ENCODE measurements at places on chromosomes 7 and 10.

DNA sequence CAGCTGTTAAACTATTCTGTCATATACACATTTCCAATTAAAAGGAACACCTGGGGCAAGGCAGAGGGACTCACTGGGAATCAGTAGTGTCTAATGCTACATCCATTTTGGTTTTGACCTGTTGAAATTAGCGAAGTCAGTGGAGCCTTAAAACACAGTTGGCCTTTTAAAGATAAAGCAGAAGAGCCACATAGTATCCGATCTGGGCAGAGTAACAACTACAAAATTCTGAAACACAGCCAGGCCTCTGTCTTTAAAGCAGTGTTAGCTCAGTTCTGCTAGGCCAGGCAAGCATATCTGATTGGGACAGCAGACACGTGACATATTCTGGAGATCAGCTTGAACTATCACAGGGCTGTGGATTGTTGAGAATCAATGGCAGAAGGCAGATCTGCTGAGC, 117.5 kb upstream of the WNT16 start:
- DNase-seq = no peak

DNA sequence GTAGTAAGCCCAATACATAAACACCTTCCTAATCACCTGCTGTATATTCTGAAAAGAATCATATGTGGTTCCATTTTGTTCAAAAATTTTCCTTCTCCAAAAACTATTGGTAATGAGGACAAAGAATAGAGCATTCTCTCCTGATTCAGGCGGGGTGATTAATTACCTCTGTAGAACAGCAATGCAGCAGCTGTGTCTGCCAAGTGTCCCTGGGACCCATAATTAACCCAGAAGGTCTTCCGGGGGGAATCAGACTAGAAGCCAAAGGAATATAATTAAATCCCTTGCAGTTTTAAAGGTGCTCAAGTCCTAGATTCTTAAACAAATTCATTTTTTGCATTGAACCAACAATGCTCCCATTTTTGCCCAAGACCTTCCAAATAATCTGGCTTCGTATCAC, 60.3 kb upstream of the ABLIM1 start:
- DNase-seq = no peak

- DNase-seq = no peak
Measured at GRCh38 chr7:116439841-116440549, 59.5 kb upstream of the CAV2 start.

DNA sequence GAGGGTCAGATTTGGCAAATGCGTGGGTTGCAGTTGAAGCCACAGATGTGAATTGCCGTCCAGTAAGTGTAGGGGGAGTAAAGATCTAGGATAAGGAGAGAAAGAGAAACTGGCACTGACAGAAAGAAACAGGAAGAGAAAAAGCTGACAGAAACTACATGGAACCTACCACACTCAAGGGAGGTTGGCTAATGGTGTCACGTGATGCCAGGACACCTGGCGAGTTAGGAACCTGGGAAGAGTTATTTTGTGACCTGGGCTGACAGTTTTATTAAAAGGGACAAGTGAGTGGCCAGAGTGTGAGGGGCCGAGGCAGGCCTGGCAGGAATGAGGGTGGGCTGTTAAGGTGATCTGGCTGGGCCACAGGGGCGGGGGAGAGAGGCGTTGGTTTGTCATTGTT, 188.7 kb downstream of the ADARB2 start:
- no peak for DNase-seq

DNA sequence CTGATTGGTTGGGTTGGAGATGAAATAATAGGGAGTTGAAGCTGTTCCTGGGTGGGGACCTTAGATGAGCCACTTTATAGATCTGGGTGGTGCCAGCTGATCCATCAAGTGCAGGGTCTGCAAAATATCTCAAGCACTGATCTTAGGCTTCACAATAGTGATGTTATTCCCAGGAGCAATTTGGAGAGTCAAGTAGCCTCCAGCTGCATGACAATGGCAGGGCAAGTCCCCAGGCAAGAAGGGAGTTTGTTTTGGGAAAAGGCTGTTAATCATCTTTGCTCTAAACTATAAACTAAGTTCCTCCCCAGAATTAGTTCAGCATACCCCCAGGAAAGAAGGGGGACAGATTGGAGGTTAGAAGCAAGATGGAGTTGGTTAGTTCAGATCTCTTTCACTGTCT, 47.7 kb upstream of the WAPL start:
- DNase-seq = no peak

GRCh38 chr7:102834999-102835398, 77.8 kb upstream of the LRRC17 start:
- DNase-seq = peak; percentile 90

GRCh38 chr10:19194866-19195265, 146.3 kb downstream of the MALRD1 start:
- DNase-seq = no peak

- no peak for DNase-seq
Measured at GRCh38 chr10:85927952-85928665, 438.5 kb downstream of the GRID1 start.

DNA sequence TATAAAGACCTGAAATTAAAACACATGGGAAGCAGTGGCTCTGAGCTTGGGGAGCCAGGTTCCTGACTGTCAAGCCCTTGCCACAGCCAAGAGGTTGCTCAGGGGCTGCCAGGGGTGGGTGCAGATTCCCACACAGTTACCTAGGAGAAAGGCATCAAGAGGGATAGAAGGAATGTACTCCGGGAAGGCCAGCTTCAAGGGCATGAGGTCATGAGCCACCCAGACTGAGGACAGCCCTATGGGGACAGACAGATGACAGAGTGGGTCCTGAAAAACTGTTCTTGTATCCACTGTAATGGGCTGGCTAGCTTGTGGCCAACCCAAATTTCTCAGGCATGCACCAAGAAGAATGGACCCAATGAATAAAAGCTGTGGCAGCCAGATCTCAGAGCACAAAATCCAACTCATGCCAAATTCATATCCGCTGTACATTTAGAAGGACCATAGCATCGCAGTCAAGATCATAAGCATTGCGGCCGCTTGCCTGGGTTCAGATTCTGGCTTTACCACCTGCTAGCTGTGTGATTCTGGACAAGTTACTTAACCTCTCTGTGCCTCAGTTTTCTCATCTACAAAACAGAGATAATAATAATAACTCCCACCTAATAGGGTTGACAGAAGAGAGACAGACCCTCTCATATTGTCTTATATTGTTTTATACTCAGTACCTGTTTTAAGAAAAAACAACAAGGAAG, 44.9 kb upstream of the KCNMA1 start:
- DNase-seq = no peak

- no peak for DNase-seq
Measured at GRCh38 chr7:37109016-37109683, 339.5 kb downstream of the ELMO1 start.

DNA sequence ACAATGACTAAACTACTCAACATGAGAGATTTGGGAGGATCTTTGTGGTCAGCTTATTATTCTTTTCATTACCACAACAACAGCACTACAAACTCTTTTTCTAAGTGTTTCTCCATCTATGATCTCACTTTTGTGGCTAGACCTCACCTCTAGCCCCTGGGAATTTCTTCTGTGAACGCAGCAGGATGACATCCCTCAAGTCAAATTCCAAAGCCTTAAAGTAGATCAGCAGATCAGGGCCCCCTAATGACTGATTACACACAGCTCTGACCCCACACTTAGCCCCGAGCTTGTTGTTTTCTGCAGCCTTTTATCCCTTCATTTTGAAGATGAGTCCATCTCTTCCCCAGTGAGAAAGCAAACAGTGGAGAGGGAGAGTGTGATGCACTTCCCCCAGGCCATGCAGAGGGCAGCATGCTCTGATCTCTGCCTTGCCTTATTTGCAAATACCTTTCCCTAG, 27.3 kb downstream of the TFAM start:
- no peak for DNase-seq

GRCh38 chr7:139367438-139368155, 7.9 kb downstream of the LUC7L2 start:
- peak; percentile 14 for DNase-seq

- no peak for DNase-seq
Measured at GRCh38 chr10:99917963-99918825, 91.6 kb downstream of the DNMBP start.

DNA sequence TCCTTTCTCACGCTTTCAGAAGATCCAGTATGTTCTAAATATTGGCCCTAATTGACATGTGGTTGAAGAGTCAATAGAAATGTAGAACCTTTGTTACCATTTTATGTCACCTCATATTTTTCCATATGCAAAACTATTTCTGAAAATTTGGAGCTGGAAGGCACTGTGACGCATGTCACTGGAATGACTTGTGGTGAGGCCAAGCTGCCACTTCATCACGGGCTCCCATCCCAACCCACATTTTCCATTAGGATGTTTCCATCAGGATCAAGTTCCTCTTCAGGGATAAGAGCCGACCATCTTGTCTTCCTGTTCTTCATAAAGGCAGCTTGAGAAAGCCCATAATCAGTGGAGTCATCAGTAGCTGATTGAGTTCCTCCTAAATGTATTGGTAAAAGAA, 1241.7 kb downstream of the GATA3 start:
- DNase-seq = no peak

DNA sequence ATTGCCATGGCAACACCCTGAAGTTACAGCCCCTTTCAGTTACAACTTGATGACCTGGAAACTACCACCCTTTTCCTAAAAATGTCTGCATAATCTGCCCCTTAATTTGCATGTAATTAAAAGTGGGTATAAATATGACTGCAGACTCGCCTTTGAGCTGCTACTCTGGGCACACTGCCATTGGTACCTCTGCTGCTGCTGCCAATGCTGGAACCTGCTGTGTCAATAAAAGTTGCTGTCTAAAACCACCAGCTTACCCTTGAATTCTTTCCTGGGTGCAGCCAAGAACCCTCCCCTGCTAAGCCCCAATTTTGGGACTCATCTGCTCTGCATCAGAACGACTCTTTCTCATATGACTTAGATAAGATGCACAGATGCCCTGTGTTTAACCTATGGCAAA, 10.2 kb upstream of the FRA10AC1 start:
- DNase-seq = no peak

GRCh38 chr7:44105832-44106231, 1.7 kb downstream of the AEBP1 start:
- no peak for DNase-seq

DNA sequence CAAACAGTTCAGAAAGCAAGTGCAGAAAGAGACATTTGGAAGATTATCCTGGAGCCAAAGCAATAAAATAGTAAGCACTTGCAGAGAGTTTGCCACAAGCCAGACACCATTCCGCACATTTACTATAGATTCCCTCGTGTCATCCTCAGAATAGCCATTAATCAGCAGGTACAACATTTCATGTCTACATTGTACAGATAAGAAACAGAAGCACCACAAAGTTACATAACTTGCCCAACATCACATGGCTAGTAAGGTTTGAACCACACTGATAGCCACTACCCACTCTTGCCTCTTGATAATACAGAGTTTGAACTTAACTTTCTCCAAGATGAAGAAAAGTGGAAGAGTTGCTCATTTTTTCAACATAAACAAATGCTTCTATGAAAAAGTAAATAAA, 40.6 kb upstream of the GHITM start:
- no peak for DNase-seq

DNA sequence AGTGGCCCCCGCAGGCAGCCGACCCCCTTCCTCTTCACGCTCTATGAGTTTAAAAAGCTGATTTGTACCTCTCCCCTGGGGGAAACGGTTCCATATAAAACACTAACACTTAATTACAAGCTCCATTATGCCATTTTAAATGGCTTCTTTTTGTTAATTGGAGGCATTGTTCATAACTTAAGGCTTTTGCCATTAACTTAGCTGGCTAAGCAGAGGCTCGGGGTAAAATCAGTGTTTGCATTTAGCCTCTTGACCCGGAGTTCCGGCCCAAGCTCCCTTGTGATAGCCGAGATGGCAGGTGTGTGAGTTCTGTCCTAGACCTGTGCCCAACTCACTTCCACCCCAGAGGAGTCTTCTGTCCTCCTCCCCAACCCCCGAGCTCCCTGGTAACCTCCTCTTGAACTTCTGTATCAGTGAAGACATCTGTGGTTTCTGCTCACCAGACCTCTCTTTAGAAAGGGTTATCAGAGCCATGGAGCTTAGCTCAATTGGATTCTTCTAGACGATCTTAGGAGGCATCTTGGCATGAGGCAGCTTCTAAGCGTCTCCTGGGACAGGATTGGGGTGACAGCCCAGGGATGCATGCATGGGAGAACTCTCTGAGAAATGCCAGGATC, 34.2 kb upstream of the SH2B2 start:
- DNase-seq = no peak

GRCh38 chr7:156397249-156397648, 243.3 kb upstream of the RNF32 start:
- DNase-seq = no peak

DNA sequence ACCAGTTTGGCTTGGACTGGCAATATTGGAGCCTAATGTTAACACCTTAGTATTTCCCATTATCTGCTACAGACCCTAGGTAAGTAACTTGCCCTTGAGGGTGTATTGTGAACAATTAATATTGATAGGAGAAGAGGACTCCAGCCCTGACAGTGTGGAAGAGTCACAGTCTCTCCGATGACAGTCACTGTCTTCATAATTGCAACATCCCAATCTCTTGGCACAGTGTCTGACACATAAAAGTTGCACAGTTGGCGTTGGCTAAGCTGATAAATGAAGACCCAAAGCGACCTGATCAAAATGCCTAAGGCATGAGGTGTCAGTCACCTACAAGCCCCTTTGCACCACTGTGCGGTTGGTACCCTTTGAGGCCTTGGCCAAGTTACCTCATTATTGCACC, 154.7 kb upstream of the AOAH start:
- DNase-seq = no peak

GRCh38 chr7:45259227-45259596, 101.6 kb downstream of the RAMP3 start:
- DNase-seq = no peak

DNA sequence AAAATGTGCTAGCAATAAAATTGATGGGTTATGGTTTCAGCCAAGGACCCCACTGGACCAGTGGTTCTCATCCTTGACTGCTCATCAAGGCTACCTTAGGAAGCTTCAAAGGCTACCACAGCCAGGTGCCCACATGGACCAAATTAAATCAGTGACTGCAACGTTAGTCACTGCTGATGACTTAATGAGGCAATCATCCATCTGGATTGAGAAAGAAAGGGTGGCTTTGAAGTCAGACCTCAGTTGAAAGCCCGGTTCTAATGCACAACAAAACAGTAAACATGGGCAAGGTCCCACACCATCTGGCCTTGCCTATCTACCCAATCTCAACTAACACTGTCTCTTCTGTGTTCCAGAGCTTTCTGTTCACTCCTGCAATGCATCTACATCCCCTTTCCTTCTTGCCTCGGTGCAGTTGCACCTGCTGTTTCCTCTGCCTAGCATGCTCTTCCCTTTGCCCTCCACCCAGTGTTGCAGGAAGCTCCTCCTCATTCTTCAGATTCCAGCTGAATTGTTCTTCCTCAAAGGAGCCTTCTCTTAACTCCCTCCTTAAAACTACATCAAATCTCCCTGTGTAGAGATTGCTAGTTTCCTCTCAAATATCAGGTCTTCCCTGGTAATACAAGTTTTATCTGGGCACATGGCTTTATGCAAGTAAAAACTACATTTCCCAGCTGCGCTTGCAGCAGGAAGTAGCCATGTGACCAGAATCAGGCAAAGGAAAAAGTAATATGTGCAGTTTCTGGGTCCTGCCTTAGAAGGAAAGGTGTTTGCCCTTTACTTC, 10.3 kb upstream of the KCNK18 start:
- no peak for DNase-seq

GRCh38 chr10:69842882-69843281, 41.2 kb downstream of the COL13A1 start:
- no peak for DNase-seq
